ENCODE measurements at places on chromosomes 1 and 21.
A peak's percentile ranks its signal among the peaks of the same experiment; 100 is the strongest.

DNA sequence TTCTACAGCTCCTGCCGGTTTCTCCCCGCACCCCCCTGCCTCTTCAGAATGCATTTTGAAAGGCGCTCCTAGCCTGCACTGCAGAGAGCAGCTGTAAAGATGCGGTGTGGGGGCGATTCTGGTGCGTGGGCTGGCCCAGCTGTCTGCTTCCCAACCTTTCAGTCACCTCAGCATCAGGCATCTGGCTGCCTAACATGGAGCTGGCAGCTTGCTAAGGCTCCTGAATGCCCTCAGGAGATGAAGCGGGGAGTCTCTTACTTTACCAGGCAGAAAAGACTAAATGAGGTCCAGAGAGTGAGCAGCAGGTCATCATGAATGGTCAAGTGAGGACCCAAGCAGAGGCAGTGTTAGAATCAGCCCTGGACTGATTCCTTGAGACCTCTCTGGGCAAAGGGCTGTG lies 8.7 kb downstream of the IER5 start:
- no peak for ATAC-seq

DNA sequence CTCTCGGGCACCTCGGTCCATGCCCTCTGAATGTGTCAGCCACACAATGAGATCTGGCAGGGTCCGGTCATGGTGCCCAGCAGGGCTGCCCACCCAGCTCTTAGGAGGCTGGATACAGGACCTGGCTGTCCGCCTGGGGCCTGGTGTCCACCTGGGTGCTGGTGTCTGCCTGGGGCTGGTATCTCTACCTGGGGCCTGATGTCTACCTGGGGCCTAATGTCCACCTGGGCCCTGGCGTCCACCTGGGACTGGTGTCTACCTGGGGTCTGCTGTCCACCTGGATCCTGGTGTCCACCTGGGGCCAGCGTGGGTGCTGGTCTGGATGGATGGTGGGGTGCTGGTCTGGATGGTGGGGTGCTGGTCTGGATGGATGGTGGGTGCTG lies 45.1 kb upstream of the ACTRT2 start:
- no peak for ATAC-seq

DNA sequence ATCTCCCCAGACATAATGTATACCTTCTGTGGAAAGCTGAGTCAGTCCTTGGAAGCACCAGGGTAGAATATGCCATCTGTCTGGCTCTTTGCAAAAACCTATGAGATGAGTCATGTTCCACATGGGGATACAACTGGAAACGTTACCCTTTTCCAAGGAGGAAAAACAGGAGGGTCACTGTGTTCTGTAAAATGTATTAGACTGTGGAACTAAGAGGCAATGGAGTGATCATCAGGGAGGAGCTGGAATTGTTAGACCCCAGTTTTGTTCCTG lies 16.1 kb upstream of the PSMD4 start:
- no peak for ATAC-seq

DNA sequence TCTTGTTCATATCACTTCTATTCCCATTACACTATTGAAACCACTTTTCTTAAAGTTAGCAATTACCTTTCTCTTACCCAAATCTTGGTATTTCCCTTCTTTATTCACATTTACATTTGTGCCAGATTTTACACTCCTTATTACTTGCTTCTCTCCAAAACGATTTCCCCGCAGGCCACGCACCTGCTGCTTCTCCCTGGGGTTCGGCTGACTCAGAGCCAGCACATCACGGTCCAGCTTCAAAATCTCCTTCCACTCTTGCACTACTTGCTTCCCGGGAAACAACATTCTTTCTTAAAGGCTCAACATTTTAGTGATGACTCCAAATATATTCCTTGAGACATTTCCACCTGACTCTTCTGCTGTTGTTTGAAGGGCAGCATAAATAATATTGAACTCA lies 20.7 kb downstream of the LHX9 start:
- no peak for ATAC-seq

GRCh38 chr1:187306710-187307415 lies 478.1 kb downstream of the PLA2G4A start:
- ATAC-seq, result no peak

DNA sequence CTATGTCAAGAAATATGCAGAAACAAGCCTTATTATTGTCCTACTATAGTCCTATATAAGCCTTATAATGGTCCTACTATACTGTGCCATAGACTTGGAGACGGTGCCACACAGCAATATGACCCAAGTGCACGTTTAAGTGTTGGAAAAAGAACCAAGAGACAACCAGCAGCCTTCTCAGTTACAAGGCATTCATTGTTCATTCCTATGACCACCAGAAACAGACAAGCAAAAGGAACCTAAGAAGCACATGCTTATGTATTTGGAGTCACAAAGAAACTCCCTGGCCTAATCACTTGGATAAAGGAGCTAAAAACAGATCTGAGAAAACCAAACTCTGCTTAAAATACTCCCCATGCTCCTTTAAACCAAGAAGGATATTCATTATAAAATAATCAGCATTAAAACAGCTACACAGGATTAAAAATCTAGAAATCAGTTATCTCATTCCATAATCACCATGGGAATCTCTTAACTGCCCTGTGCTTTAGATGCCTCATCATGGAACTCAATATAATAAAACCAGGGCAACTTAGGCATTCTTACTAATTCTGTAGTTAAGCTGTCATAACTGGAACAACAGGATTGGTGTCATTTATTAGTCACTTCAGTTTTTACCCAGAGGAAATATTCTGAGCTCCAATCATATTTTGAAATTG lies 7.0 kb downstream of the COLGALT2 start:
- no peak for ATAC-seq

- no peak for ATAC-seq
These were observed 13.0 kb downstream of the RD3 start for GRCh38 chr1:211478801-211479578.

DNA sequence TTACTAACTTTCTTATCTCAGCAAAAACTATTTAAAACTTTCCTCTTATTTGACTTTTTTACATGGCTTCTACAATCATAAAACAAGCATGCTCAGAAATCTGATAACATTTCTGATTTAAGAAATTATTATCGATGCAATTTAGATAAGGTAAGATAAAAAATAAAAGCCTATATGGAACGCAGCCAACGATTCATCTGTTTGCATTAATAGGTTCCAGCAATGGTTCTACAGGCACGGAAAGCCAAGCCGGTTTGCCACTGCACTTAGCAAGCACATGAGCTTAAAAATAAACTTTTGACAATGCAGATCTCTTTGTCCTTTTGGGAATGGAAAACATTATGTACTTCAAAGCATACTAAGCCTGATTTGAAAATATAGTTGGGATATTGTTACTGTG lies 77.5 kb upstream of the KCNK2 start:
- no peak for ATAC-seq

DNA sequence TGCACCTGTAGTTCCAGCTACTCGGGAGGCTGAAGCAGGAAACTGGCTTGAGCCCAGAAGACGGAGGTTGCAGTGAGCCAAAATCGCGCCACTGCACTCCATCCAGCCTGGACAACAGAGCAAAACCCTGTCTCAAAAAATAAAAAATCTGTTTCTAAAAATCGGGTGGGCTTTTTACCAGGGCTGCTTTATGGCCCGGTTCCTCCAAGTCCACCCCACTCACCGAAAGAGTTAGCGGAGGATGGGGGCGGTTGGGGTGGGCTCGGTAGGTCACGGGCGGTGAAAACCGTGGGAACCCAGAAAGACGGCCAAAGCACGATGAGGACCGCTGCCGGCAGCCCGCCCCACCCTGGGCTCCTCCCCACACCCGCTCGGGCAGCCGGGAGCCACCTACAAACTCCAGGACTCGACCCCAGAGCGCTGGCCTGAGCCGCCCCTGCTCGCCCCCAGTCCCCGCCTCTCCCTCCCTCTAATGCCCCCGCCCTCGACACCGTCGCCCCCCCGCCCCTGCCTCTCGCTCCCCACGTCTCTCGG lies 846 bp upstream of the PER3 start:
- no peak for ATAC-seq

DNA sequence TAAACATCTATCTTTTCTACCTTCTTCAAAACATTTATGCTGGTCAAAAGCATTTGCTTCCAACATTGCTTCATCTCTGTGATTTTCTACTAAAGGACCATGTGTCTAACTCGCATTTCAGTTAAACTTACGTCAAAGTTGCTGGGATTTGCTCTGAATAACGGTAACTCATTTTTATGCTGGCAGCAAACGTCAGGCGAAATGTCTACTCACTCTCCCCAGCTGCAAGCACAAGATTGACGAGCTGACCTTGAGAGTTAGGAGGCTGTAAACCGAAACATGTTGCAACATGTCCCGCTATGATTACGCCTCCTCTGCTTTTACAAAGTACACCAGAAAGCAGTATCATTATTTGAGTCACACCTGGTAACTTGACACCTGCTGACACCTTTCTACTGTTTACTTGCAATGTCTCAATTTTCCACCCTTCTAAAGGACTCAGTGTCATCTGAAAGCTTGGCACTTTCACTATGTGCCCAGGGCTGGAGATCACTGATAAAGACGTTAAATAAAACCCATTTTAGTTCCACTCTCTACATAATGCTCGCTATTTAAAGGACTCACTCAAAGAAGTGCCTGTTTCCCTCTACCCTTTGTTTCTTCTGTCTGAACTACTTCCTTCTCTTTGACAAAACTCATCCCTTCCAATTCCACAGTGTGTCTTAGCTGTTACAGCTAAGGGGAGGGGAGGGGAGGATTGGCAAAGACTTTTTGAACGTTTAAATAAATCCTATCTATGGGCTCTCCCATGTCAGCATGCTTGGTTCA lies 111.9 kb downstream of the PTPN14 start:
- peak; percentile 88 for ATAC-seq

GRCh38 chr1:53280496-53280895 lies 42.2 kb upstream of the MAGOH start:
- no peak for ATAC-seq

DNA sequence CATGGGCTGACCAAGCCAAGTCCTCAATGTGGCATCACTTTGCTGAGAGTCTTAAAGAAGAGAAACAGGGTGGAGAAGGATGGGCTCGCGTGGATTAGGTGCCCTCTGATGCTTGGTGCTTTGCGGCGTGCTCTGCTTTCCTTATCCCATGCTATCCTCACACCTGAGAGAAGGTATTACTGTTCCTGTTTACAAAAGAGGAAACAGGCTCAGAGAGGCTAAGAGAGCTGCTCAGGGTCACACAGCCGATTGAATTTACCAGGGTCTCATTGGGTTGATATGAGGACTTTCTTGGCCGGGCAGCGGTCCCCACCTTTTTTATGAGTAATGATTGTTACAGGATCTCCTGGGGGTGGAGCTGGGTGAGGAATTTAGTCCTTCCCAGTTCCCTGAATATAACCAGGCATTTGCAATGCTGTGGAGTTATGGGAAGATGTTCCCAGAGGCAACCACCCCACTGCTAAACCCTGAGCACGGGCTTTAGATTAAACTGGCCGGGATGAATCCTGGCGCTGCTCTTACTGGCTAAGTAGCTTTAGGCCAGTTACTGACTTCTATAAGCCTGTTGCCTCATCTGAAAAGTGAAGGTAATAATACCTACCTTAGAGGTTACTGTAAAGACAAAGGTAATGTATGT lies 4.5 kb downstream of the ASCL5 start:
- ATAC-seq, result no peak

DNA sequence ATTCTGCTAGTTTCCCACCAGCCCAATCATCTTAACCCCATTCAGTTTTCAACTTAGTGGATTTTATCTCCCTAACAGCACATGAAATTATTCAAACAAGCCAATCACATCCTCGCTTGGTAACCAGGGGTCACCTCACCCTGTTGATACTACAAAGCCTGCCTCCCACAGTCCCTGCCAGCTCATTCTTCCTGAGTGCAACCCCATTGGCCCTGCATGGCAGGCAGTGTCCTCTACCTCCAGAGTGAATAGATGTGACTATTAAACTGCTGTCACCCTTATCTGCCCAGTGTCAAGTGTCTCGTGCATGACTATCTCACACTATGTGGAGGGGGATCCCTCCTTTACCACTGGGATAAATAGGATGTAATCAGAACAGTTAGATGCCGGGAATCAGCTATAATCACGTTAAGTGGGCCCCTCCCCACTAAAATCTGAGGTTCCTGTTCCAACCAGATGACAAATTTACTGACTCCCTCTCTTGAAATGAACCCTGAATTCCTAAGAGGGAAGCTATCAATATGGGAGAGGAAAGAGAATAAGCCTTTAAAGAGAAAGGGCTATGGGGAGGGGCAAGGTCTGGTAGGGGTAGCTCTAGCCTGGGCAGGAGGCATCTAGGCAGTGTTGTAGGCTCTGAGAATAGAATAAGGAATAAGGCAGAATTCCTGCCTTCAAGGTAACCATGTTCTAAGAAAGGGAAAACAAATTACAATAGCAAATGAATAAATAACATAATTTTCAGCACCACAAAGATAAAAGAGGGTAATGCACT lies 155.9 kb downstream of the SLC30A10 start:
- no peak for ATAC-seq
